ENCODE measurements at places on chromosomes 13 and 19.
A peak's percentile ranks its signal among the peaks of the same experiment; 100 is the strongest.

DNA sequence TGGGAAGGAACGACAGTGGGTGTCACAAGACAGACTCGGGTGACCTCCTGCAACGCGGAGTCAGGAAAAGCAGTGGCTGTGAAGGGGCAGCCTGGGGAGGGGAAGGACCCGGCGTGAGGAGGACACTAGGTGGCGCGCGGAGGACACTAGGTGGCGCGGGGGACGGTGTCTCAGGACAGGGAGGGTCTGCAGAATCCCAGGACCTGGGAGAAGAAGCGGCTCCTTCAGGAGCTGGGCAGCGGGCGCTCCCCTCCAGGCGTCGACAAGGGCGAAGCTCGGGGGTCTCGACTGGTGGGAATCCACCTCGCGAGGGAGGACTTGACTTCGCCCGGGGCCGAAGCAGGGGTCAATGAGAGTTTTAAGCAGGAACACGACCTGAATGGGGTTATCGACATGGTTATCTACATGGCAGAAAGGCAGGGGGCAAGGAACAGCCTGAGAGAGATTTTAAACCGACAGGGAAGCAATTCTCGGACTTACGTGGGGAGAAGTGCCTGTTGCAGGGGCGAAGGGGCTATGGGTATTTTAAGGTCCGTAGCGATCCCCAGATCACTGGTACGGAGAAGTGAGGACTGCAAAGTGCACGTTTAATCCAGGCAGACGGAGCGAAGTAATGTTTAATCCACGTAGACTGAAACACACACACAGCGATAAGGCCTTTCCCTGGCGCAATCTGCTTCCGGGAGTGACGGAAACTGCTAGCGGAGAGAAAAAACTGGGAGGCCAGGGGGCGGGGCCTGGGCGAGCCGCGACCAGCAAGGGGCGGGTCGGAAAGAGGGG lies at the start of gene ZNF616:
ZNF616 (minus strand) TSS at position 687 of the 780 bp plus-strand sequence. CDS start 9,426 bp downstream, outside the sequence.
- DNase-seq = peak; percentile 98

- DNase-seq = peak; percentile 26
Measured at GRCh38 chr19:7788178-7788932, 25.3 kb downstream of the CLEC4M start.

GRCh38 chr13:40452741-40453334 lies 213.6 kb downstream of the FOXO1 start:
- no peak for DNase-seq

DNA sequence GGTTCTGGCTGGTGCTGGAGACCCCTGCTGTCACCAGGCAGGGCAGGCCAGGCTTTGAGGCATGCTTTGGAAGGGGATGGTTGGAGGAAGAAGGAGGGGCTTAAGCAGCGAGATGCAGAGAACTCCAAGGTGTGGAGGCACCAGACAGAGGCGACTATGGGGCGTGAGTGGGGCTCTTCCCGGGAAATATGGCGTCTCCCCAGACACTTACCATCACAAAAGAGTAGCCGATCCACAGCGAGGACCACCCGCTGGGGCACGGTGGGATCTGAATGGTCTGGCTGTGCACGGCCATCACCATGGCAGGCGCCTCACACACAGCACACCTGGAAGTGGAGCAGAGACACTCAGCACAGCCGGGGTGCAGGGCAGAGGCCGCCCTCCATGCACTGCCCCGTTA lies 151.9 kb downstream of the COL4A1 start:
- DNase-seq = no peak

DNA sequence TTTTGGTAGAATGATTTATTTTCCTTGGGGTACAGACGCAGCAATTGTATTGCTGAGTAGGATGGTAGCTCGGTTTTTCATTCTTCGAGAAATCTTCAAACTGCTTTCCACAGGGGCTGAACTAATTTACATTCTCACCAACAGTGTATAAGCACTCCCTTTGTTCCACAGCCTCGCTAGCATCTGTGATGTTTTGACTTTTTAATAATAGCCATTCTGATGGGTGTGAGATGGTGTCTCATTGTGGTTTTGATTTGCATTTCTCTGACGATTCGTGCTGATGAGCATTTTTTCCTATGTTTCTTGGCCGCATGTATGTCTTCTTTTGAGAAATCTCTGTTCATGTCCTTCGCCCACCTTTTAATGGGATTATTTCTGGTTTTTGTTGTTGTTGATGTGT lies 54.8 kb upstream of the UQCRFS1 start:
- DNase-seq = no peak

DNA sequence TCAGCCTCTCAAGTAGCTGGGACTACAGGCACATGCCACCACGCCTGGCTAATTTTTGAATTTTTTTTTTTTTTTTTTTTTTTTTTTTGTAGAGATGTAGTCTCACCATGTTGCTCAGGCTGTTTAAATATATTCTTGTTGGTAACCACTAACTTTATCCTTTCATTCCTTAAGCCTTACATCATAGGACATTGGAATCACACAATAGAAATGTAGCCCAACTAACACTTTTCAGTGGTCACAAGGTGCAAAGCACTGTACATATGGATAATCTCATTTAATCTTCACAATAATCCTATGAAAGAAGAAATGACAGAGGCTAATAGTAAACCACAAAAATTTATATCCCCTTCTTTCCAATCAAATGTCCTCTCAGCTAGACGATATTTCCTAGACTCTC lies 417.8 kb upstream of the DACH1 start:
- DNase-seq = no peak

DNA sequence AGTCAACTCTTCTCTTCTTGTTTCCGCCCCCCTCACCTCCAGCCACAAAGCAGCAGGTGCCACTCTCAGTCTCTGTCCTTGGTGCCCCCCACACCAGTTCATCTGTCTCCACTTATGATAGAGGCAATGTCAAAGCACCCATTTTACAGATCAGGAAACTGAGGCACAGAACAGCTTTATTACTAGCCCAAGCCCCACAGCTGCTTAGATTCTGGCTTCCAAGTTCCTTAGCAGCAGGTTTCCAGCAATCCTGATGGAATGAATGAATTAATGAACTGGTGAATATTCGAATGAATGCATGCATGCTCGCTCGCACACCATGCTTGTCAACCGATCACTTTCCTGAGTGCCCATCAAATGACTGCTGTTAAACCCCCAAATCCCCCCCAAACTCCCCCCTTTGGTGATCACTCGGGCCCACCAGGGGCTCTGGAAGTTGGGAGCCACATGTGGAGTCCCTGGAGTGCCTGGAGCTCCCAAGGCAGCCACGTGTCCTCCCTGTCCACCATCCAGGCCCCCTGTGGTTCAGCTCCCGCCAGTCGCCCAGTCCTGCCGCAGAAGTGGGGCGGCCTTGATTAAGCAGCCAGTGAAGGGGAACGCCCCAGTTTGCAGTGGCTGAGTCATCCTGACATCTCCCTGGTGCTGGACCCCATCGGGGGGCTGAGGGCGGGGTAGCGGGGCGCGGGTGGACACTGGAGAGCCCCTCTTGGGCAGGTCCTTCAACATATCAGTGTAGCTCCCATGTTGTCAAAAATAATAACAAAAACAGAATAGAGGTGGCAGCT lies 6.8 kb downstream of the PTPRS start:
- no peak for DNase-seq

DNA sequence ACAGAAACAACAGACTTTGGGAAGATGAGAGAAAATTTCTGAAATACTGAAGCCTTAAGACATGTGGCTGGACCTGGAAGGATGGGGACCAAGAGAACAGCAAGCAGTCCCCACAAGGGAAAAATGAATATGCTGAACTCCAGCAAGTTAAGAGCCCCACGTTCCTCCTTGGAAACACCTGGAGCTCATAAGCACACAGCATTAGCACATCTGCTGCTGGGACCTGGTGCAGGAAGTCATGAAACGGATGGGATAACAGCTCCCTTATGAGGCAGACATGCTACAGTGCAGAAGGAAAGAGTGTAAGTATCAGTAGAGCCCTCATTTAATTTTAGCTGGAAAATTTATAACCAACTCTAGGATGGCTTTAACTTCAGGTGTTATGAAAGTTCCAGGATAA lies 67.3 kb downstream of the SLC15A1 start:
- peak; percentile 19 for DNase-seq

GRCh38 chr19:7480970-7481255 lies 7.9 kb downstream of the PEX11G start:
- no peak for DNase-seq

DNA sequence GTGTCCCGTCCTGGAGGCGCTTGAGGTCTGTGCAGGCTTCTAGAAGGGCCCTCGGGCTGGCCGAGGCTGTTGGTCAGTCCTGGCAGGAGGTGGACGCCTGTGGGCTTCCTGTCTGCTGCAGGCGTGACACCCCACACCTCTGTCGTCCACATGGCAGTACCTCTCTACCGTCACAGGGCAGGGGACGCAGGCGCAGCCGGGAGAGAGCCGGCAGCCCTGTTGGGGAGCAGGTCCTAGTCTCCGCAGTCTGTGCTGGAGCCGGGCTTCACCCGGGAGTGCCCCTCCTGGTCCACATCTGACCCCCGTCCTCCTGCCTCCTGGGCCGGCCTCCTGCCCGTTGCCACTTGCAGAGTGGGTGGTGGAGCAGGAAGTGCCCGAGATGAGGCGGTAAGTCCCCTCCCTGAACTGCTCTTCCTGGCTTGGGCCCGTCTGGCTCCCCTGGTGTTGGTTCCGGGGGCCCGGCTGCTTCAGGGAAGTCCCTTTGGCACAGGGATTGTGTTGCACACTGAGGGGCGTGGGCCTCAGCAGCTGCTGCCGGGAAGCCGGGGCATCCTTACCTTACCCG lies 106.0 kb downstream of the KDM4B start:
- no peak for DNase-seq

- DNase-seq = peak; percentile 67
Measured at GRCh38 chr13:73835138-73835721, 299.0 kb downstream of the KLF12 start.

DNA sequence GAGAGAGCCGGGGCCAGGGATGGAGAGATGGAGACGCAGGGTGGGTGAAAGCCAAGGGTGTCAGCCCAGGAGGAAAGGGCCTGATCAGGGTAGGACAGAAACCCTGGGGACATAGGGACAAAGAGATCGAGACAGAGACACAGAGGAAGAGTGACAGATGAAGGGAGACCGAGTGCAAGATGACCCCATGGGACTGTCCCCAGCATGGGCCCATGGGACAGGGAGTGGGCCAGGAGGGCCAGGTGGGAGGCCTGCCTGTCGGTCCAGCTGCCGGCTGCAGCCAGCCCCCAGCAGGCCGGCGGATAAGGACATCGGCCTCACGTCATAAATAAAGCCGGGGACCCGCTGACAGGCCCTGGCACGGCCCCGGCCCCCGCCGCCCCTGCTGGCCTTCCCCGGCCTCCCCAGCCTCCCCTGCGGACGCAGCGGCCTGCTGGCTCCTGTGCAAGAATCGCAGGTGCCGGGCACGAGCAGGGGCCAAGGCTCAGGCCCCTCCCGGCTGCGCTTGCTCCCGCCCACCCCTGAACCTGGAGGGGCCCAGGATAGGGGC lies 6.3 kb downstream of the REX1BD start:
- no peak for DNase-seq

GRCh38 chr19:15669891-15670290 lies 3.0 kb upstream of the CYP4F12 start:
- no peak for DNase-seq

- no peak for DNase-seq
Measured at GRCh38 chr19:44765949-44766335, 11.7 kb upstream of the CBLC start.

- DNase-seq = no peak
Measured at GRCh38 chr19:52659013-52659412, 20.9 kb upstream of the ZNF83 start.

GRCh38 chr13:91922969-91923592 lies 524.7 kb downstream of the GPC5 start:
- DNase-seq = peak; percentile 35

DNA sequence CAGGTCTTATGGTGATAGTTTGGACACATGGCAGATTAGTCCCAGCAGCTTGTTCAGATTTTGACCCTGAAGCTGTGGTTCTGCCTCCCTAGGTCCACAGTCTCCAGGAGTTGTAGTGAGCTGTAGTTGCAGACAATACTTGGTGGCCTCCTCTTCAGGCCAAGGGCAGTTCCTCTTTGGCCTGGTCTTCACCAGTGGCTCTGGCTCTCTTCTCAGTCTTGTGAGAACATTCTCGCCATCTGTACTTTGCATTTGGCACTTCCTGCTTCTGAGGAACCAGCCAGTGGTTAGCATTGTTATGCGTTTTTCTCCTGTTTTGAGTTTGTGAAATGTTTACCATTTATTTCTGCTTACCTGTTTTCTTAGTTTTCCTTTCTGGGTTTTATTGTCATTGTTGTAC lies 40.7 kb downstream of the PCCA start:
- DNase-seq = peak; percentile 29

All from NCI-H69 (cell line).